ENCODE measurements at places on chromosomes 2 and 18.
A peak's percentile ranks its signal among the peaks of the same experiment; 100 is the strongest.

GRCh38 chr2:181485638-181485946 lies 28.4 kb downstream of the ITGA4 start:
- DNase-seq, result no peak

DNA sequence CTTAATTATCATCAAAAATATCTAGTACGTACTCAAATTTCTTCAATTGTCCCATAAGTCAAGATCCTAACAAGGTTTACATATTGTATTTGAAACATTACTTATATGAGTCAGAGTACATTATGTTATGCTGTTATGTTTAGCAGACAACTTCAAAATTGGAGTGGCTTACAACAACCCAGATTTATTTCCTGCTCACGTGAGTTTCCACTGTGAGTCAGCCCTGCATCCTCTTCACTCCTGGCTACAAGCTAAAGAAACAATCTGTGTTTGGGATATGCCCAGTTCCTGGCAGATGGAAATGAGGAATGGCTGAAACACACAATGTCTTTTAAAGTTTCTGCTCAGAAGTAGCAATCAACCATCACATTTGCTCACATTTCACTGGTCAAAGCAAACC lies 31.5 kb upstream of the TANC1 start:
- no peak for DNase-seq

- no peak for DNase-seq
Observed at GRCh38 chr18:58762781-58763171, 91.5 kb downstream of the MALT1 start.

GRCh38 chr2:96144481-96145035 lies 682 bp downstream of the DUSP2 start:
- DNase-seq, result peak; percentile 43

- DNase-seq, result no peak
Observed at GRCh38 chr18:13893418-13893760, 21.9 kb downstream of the MC2R start.

- DNase-seq, result no peak
Observed at GRCh38 chr2:203059567-203060240, 45.0 kb downstream of the NBEAL1 start.

DNA sequence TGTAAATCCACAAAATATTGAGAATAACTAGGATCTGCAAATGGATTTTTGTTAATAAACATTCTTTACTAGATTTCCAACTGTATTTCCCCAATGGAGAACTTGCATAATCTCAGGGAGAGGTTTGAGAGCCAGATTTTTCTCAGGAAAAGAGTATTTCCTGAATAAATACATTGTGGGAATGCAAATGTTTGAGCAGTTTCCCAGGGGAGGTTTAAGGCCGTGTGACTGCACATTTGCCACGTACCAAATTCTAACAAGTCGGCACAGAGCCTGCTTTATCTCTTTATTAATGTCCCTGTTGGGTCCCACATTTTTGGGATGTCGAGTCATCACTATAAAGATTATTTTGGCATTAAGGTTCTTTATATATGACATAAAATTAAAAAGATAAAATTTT lies 27.0 kb downstream of the TFPI start:
- no peak for DNase-seq

- no peak for DNase-seq
Observed at GRCh38 chr18:54776282-54776977, 51.8 kb upstream of the RAB27B start.

- no peak for DNase-seq
Observed at GRCh38 chr2:26011990-26012856, 21.7 kb upstream of the RAB10 start.

DNA sequence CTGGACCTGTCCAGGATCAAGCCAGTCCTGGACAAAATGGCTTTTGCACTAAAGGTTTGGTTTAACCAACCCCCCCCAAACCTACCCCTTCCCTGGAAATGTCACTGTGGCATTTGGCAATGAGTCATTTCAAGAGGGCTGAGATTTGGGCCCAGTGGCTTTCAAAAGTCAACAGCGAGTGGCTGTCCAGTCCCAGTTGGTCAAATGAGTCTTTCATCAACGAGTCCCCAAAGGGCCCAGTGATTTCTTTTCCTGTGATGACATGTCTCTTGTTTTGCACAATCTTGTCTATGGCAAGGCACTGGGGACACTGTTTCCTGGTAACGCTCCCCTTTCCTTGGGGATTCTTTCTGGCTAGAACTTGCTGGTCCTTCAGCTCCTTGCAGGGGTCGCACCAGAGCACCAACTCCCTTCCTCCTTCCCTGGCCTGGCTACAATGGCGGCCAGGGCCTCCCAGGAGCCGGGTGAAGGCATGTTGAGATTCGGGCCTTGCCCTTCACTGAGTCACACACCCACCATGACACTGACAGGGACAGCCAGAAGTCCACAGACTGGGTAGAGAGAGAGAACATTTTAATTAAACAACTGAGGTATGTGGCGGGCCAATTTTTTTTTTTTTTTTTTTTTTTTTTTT lies 87.2 kb downstream of the SMAD7 start:
- DNase-seq, result no peak

- no peak for DNase-seq
Observed at GRCh38 chr2:119550346-119550745, 6.1 kb downstream of the CFAP221 start.

DNA sequence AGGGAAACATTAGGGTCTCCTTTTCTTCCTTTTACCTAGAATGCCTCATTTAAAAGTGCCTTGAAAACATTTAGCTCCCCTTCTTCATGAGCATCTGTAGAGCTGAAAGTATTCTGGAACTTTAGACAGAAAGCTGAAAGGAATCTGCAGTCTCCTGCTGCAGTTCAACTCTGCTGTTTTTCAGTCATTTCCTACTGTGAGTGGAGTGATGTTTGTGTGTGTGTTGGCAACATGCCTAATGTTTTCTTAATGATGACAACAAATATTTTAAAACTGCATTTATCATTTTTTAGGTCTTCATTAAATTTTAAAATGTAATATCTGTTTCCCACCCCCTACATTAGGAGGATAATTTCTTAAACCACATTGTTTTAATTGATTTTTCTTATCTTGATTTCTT lies 66.6 kb downstream of the TWSG1 start:
- no peak for DNase-seq

GRCh38 chr2:157404363-157404762 lies 39.5 kb downstream of the CYTIP start:
- DNase-seq, result peak; percentile 63

DNA sequence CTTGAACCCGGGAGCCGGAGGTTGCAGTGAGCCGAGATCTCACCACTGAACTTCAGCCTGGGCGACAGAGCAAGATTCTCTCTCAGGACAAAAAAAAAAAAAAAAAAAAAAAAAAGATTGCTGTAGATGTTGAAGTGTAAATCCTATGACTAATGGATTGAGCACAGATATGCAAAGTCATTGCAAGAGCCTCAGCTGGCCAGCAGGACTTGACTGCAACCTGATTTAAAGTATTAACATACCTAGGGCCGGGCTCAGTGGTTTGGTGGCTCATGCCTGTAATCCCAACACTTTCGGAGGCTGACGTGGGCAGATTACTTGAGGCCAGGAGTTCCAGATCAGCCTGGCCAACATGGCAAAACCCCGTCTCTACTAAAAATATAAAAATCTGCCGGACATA lies 103.4 kb upstream of the MSH2 start:
- DNase-seq, result no peak

GRCh38 chr2:53286345-53286744 lies 481.3 kb upstream of the CHAC2 start:
- DNase-seq, result no peak

DNA sequence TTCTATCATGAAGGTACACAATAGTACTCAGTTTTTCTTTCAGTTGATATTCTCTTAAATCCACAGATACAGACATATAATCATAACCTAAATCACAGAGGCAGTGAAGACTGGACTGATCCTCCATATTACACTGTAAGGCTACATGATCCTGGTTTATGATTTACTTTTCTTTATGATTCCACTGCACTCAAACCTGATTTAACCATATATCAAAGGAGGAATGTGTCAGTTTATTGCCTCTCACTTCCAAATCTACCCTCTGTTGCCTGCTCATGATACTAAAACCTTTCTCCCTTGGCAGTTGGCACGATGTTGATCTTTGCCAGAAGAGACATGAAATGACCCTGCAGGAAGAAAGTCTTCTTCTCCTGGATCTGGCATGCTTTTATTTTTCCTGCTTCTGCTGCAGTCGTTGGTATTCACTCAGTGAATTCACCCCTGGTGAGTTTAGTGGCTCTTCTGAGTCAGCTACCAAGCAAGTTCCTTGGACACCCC lies 426.4 kb downstream of the MBD2 start:
- no peak for DNase-seq

GRCh38 chr2:8889978-8890377 lies 52.6 kb upstream of the KIDINS220 start:
- DNase-seq, result no peak

DNA sequence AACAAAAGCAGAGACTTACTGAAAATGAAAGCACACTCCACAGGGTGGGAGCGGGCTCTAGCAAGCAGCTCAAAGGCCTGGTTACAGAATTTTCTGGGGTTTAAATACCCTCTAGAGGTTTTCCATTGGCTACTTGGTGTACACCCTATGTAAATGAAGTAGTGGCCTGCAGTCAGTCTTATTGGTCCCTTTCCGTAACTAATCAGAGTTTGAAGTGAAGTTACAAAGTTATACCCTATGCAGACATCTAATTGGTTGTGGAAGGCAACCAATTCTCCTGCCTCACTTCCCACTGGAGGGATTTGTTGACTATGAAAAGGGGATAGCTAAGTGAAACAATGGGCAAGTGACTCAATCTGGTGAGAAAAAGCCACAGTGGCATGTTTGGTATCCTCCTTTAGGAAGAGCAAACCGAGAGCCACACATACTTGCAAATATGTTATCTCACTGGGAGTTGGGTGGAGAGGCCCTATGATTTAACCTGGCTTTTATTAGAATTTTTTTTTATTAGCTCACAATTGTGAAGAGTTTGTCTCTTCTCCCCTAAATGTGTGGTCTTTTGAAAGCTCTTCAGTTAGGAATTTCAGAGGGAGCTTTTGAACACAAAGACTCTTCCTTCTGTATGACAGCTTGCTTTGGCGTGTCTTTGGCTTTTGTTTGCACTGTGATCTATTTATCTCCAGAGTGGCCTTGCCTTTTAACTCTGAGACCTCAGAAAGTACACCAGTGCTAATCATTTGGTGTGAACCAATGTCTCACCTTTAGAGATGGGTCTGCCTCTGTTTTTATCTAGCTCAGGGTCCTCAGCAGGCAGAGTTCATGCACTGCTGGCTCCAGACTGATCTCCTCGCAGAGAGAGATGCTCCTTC lies 69.6 kb downstream of the MAP4K4 start:
- no peak for DNase-seq

- no peak for DNase-seq
Observed at GRCh38 chr2:39241588-39241987, 2.2 kb downstream of the CDKL4 start.

GRCh38 chr2:106144621-106145331 lies 49.3 kb downstream of the UXS1 start:
- peak; percentile 45 for DNase-seq

- no peak for DNase-seq
Observed at GRCh38 chr2:106847366-106847765, 38.6 kb downstream of the ST6GAL2 start.

DNA sequence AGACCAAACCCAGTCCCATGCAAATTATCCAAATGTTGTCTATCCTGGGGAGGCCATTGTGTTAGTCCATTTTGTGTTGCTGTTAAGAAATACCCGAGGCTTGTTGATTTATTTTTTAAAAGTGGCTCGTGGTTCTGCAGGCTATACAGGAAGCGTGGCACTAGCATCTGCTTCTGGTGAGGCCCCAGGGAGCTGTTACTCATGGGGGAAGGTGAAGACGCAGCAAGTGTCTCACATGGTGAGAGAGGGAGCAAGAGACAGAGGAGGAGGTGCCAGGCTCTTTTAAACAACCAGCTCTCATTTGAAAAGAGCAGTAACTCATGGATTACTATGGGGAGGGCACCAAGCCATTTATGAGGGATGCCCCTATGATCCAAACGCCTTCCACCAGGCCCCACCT lies 80.3 kb upstream of the ARL4C start:
- no peak for DNase-seq

GRCh38 chr18:49335677-49336076 lies 124.8 kb downstream of the DYM start:
- DNase-seq, result peak; percentile 3

DNA sequence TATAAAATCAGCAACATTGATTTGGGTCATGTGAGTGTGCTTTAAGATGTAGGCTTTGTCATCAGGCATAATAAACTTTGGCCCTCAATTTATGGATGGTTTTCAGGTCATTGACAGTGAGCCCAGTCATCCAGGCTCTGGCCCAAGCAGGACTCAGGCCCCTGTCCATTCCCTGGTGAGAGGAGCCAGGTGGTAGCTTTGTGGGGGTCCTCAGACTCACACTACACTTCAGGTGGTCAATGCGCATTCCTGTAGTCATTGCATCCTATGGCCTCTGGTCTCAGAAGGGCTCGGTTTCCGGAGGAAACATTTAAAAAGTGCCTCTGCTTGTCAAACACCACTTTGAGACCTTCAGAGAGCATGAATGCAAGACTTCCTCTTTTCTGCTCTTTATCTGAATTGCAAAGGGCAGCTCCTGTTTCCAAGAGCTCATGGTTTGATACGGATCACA lies 20.2 kb downstream of the LGALSL start:
- no peak for DNase-seq

DNA sequence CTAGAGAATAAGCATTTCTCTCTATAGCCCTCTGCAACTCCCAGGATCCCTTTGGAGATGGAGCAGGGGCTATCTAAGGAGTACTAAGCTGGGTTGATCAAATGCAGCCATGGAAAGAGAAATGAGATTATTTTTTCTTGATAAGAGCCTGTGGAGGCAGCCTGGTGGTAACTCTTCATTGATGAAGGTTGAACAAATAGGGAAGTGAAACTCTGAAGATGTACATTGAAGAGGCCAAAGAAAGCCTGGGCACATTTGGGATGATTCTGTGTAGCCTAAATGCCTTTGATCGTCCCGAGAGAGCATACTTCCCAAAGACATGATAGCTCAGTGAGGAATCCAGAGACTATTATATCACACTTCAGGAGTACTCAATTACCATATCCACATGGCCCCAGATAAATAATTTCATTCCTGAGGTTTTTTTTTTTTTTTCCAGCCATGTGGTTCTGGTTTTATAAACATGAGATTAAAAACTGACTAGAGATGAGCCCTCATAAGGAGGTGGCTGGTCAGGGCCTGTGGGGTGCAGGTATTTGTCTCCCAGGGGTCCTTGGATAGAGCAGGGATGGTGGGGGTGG lies 192.5 kb downstream of the TPGS2 start:
- no peak for DNase-seq

GRCh38 chr2:237198164-237198855 lies 112.6 kb downstream of the COPS8 start:
- no peak for DNase-seq

DNA sequence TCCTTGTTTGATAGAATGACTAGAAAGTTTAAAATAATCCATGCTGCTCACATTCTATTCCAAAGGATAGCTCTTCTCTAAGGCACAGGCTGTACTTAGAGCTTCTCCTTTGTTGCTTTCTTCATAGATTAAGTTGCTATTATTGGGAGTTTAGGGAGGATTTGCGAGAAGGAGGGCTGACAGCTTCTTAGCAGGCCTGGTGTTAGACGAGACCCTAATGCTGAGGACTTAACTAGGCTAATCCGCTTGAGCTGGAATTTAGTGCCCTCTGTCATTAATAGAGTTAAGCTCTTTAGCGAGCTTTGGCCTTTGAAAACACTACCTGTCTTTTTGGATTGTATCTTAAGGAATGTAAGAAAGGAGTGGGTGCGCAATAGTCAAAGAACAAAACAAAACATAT lies 81.3 kb downstream of the MOGAT1 start:
- DNase-seq, result no peak
